ENCODE measurements at places on chromosomes 5 and 9.

DNA sequence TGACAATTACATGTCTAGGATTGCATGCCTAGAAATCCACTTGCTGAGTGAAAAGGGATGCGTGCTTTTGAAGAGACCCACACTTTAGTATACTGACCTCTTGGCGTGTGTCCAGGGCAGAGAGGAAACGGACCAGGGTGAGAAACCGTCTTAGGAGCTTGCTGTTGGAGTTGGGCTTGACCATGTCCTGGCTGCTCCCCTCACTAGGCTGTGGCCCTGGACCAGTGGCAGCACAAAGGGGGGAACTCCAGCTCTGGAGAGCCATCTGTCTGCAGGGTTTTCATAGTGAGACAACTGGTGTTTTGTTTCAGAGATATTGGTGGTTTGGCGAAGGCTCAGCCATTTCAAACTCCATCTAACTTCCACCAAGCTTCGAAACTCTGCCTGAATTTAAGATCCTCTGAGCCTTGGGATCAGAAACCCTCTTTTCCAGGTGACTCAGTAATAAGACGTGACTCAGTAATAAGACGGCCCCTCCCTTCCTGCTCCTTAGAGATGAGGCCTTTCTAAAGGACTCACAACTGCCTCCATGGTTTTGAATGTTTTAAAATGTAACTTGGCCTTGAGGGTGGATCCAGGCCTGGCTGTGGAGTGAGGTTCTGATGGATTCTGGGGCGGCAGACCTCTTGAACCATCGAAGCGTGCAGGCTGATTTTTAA is 165.8 kb downstream of the MELK start:
- no peak for DNase-seq

DNA sequence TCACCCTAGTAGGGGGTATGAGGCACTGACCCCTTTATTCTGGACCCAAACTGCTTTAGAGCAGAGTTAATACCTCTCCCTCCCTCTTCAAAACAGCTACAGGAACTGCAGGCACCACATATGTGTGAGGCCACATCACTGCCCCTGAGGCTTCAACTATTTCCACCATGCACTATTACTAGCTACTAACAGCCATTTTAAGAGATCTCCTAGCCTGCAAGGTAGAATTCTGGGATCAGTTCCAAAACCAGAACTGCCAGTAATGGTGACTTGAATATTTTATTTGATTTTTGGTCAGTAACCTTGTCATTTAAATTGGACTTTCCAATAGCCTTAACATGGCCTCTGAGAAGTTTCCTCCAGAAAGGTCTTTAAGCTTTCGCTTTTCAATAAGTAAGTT is 55.3 kb upstream of the FSD1L start:
- DNase-seq = no peak

DNA sequence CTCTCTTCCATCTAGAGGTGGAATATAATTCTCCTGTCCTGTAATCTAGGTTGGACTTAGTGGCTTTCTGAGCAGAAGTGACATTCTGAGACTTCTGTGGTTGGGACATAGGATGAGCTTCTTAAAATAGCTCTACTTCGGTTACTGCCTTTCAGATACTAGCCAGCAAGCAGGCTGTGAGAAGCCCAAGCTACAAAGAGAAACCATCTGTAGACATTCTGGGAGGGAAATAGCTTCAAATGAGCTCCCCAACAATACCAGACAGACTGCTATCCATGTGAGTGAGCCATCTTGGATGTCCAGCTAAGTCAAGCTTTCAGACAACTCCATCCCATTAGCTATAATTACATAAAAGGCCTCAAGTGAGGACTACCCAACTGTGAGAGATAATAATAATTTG is 568.9 kb downstream of the DMRTA1 start:
- no peak for DNase-seq

DNA sequence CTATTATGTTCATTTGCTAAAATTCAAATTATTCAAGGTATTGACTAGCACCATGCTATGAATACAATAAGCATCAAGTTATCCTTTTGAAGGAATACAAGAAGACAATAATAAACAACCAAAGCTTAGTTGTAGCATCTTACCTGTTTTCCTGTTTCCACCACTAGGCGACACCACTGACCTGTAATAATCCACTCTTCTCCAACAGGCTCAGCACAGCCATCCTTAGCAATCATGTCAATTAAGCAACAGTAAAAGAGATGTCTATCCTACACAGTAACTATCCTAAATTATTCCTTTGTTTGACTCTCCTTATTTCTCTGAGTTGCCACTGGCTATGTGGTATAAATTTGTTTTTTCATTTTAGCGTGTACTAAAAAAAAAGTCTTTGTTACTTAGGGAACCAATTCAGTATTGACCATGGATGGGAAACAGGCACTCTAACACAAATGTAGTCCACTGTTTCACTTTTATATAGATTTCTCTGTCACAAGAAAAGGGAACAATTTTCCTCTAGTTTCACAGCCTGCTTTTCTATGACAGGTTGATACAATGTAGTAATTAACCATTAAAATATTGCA is 46.2 kb downstream of the PCA3 start:
- no peak for DNase-seq

- no peak for DNase-seq
Measured at GRCh38 chr9:31908891-31909480, 475.5 kb upstream of the ACO1 start.

- DNase-seq = no peak
Measured at GRCh38 chr9:35835216-35835632, 6.2 kb downstream of the TMEM8B start.

DNA sequence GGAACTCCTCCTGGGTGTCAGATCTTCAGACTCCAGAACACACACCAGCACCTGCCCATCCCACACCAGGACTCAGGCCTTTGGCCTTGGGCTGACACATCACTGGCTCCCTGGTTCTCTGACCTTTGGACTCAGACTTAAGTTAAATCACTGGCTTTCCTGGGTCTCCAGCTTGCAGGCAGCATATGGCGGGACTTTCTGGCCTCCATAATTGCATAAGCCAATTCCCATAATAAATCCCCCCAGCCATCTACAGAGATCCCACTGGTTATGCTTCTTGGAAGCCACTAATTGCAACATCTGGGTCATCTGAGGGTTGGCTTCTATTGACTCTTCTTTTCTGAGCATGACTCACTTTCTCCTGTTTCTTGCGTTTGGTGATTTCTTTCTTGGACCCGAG is 80.3 kb upstream of the SARDH start:
- DNase-seq = no peak

GRCh38 chr9:90251316-90251715 is 391.3 kb downstream of the DIRAS2 start:
- DNase-seq = no peak

GRCh38 chr9:34891386-34891785 is 66.7 kb upstream of the PHF24 start:
- DNase-seq = no peak

GRCh38 chr5:172605466-172605865 is 35.6 kb upstream of the NEURL1B start:
- no peak for DNase-seq

DNA sequence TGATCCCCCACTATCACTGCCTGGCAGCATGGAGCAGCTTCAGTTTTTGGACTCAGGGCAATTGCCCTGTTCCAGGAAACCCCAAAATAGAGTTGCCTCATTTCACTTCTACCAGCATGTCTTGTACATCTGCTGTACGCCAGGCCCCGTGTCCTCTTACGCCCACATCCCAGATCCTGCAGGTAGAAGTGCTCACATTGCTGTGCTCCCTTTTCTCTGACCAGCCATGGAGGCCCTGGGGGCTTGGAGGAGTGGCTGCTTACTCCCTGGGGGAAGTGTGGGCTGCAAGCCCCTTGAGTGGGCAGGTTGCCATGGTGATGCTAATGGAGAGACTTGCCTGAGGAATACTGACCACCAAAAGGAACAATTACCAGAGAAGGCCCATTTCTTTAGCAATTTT is 55.6 kb upstream of the KCNIP1 start:
- DNase-seq = no peak

GRCh38 chr5:2914981-2915484 is 163.6 kb upstream of the IRX2 start:
- no peak for DNase-seq

GRCh38 chr5:24904981-24905517 is 260.3 kb upstream of the CDH10 start:
- DNase-seq = no peak

- DNase-seq = no peak
Measured at GRCh38 chr9:99863955-99864354, 42.3 kb downstream of the NR4A3 start.

DNA sequence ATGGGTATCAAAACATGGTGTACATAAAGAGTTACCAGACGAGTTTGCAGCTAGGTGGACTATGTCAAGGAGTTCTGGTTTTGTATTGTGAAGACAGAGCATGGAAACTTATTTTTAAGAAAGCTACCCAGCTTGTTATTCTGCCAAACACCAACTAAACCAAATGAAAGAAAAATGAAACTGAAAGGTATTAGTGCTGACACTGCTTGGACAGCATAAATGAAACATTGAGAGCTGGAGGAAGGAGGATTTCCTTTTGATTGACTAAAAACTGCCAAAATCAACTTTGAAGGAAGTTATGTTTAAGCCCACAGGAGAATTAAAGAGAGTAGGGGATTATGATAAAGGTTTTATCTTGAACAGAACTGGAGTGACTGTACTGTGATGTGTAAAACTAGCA is 766.2 kb downstream of the PTPRD start:
- no peak for DNase-seq

- no peak for DNase-seq
Measured at GRCh38 chr9:124790801-124791505, 14.0 kb downstream of the OLFML2A start.

DNA sequence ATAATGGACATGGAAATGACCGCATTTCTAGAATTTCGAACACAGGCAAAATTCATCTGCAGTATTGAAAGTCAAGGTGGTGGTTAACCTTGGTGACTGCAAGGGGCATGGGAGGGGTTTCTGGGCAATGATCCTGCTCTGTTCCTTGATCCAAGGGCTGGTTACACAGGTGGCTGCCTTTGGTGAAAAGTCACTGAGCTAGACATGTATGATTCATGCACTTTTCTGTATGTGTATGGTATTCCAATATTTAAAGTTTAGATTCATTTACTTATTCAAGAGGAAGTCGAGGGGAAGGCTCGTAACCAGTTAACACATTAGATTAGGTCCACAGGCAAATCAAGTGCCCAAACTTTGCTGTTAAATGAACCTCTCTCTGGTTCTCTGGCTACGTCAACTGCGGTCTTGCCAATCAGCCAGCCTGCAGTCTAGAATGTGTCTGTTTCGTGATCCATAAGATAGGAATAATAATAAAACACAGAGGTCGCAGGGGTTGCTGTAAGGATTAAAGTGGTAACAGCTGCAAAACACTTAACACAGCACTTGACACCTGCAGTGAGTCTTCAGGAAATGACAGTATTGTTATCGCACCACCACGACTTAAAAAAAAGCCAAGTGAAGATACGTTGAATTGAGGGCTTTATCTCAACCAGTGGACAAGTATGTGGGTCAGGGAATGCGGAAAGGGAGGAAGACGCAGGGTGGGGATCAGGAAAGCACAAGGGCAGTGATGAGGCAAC is 92.5 kb downstream of the TLE1 start:
- no peak for DNase-seq

DNA sequence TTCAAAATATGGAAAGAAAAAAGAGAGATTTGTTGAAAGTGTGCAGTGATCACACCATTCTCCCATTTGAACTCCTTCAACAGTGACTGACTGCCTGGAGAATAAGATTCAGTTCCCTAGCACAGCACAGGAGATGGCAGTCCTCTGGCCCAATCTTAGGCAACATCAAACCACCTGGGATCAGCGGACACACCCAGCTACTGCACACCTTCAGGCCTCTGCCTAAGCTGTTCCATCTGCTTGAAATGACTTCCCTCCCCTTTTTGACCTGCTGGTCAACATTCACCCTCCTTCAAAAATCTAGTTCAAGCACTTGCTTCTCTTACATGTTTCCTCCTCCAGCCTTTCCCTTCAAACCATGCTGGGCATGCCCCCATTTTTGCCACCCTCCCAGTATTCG is 4.5 kb downstream of the MAPK9 start:
- no peak for DNase-seq

DNA sequence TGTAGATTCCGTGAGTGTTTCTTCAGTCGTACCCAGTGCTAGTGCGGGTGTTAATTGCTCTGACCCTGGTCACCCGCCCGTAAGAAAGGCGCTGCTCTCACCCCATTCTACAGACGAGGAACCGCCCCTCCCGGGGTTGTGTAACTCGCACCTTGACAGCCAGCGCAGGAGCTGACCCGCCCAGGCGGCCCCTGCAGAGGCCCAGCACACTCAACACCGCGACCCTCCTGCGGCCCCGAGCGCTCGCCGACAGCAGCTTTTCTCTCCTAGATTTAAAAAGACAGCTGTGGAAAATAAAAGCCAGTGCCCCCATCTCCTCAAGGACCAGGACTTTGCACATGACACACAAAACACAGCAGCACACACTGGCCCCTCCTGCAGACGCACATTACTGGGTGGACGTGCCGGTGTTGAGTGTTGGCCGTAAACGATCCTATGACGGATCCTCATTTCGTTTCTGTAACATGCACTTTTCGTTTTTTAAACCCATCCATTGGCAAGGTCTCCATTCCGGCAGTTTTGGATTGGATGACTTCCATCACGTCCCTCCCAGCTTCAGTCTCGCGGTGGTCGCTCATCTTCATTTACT is 22.9 kb downstream of the OR2V2 start:
- no peak for DNase-seq

GRCh38 chr5:104456122-104456521 is 893.5 kb upstream of the NUDT12 start:
- no peak for DNase-seq

DNA sequence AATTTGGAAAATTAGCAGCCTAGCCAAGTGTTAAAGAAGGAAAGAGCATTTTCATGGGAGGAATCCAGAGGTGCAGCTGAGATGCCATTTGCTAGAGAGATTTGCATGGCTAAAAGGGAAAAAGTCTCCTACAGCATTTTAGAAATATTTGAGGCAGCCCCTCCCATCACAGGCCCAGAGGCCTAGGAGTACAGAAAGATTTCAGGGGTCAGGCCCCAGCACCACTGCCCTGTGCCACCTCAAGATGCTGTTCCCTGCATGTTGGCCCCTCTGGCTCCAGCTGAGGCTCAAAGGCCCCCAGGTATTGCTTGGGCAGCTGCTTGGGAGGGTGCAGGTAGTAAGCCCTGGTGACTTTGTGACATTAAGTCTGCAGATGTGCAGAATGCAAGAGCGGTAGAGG is 26.9 kb upstream of the NPR3 start:
- no peak for DNase-seq

DNA sequence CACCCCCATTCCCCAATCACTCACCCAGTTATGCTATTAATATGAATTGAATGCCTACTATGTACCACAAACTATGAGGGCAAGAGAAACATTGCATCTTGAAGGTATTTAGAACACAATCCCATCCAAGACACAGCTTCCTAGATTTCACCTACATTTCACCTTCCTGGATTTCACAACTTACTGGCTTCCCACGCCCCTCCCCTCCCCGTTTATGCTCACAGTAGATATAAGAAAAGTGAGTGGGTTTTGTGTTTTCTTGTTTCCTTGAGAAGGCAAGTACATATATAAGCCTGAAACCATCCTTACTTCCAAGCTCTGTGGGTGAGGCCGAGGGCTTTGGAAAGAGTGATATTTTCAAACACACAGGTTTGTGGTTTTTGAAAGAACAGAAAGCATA is 465.0 kb downstream of the BNC2 start:
- no peak for DNase-seq

All from activated T-cell treated with anti-CD3 and anti-CD28 coated beads, Interleukin-2, amount 50 U/mL, for 1 hour (primary cell).